ENCODE measurements at places on chromosomes 6 and 20.

DNA sequence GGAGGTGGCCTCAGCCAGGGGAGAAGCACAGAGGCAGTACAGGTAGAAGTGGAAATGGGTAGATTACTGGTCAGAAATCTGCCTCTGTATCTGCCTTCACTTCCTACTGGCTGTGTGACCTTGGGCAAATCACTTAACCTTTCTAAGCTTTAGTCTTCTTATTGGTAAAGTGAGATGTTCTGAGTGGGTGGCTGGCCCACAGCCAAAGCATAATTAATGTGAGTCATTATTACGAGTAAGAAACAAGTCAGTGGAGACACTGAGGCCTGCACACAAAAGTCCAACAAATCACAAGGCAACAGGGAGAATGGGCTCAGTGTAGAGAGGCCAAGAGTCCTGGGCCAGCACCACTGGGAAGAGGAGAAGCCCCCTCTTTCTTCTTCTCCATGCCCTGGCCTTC is 39.1 kb downstream of the NRN1 start:
- DNase-seq: no peak

- no peak for DNase-seq
These were observed 279.1 kb downstream of the FARS2 start for GRCh38 chr6:5540370-5540769.

- no peak for DNase-seq
These were observed 37.6 kb downstream of the GPLD1 start for GRCh38 chr6:24451581-24452388.

- DNase-seq: no peak
These were observed 222.7 kb upstream of the FOXA2 start for GRCh38 chr20:22807045-22807444.

GRCh38 chr20:2698912-2699311 is 6.3 kb downstream of the EBF4 start:
- no peak for DNase-seq

GRCh38 chr6:16498237-16498636 is 259.9 kb downstream of the GMPR start:
- DNase-seq: no peak

DNA sequence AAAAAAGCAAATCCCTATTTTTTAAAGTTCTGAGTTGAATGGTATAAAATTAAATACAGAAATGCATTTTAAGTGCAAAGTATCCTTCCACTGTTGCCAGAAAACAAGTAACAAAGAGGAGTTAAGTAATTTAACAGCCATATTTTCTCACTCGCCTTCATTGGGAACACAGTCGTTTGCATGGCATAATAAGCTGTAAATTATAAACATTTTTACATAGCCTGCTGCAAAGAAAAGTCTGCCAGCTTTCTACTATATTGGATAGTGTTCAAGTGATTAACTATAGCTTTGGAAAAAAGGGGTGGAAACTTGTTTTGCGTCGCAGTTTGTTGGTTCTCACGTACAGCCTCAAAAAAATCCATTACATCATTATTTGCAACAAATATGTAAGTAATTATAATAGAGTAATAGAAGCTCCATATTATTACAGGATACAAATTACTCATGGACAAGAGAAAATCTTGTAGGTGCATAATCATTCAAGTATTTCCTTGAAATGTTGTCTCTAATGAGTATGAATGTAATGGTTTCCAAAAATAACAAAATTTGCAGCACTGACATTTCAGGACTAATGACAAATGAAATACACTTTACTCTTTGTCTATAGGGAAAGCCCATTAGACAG is 139.3 kb downstream of the PDSS2 start:
- no peak for DNase-seq

DNA sequence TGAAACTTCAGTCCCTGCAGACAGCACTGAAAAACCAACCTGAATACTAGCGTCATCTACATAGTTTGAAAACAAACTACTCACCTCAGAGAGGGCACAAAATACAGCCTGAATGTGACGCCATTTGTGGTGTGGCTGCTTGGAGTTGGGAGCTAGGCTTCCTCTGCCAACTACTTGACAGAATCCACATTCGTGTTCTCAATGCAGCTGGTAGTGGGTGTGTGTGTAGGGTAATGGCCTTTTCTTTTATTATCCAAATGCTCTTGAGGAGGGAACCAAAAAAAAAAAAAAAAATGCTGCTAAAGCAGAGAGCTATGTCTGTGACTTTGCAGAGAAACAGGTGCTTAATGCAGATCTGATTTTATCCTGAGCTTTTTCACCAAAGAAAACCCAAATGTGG is 207.8 kb downstream of the OTOR start:
- no peak for DNase-seq

GRCh38 chr20:2797136-2797983 is 3.1 kb downstream of the CPXM1 start:
- no peak for DNase-seq

GRCh38 chr20:21202259-21202658 is 76.4 kb downstream of the KIZ start:
- DNase-seq: no peak

DNA sequence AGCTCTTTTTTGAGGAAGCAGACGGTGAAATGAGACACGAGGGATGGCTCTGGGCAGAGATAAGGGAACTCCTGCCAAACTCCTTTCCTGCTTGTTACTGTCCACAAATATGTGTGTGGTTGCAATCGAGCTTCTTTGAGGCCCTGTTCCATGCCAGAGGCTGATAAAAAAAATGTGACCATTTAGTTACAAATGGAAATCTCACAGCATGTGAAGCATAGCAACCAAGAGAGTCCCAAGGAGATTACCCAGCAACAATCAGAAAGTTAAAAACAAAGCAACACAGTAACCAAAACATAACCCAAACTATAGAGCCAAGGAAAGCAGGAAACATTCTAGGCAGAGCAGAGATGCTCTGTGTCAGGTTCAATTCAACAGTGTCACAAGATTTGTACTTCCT is 35.4 kb upstream of the HMGN3 start:
- DNase-seq: no peak

DNA sequence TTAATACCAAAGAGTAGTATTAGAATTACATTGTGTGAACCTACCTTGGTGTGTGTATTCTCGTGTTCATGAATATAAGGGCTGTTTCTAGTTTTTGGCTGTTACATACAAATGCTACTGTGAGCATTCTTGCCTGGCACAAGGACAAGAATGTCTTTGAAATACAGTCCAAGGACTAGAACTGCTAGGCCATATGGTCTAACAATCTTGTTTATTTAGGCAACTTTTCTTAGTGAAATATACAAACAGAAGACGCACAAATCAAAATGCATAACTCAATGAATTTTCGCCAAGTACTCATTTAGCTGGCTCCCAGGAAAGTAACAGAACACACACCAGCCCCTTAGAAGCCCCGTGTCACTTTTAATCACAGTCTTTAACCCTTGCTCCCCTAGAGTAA is 28.5 kb downstream of the KDM1B start:
- DNase-seq: no peak

Measured in stimulated activated naive CD4-positive, alpha-beta T cell treated with Interleukin-2 at 50 U/mL for 16 hours (primary cell).